Naive thymus-derived CD4-positive, alpha-beta T cell (primary cell): ENCODE measurements at places on chromosomes 12 and 14. TPM values are rescaled to one million over a fixed set of nuclear protein-coding genes. Genes with fewer than 3 reads are reported as not detected.

The DACT1 gene
- 12.1 TPM for total RNA-seq

DNA sequence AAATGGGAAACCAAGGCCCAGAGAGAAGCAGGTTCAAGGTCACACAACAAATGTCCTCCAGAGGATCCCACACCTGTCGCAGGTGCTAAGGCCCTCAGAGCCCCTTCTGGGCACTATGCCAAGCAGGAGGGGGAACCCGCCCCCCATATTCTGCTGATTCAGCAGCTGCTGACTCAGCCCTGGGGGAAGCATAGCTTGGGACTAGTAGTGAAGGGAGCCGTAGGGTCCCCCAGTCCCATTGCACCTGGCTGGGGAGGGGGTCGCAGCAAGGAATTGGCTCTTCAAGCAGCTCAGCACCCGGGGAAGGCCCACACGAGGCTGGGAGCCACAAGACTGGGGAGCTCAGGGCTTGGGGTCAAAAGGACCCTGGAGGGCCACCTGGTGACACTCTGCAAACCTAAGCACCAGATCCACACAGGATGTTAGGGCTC, 1.0 kb downstream of the RASAL1 start:
- H3K27ac ChIP-seq: no peak overlapping the region
- H3K4me3 ChIP-seq: no peak overlapping the region
- DNase-seq: no peak
- no peaks in the 10 kb centered on the region for H3K27me3 ChIP-seq

The KRT75 gene
- not detected for total RNA-seq

The TAS2R13 gene
- total RNA-seq: 0.72 TPM

- H3K27me3 ChIP-seq: no peaks in the 10 kb centered on the region
- no peak overlapping the region for H3K27ac ChIP-seq
- H3K4me1 ChIP-seq: no peaks in the 10 kb centered on the region
- no peaks in the 10 kb centered on the region for H3K36me3 ChIP-seq
Observed at GRCh38 chr12:95837240-95838038, 21.3 kb upstream of the SNRPF start.

DNA sequence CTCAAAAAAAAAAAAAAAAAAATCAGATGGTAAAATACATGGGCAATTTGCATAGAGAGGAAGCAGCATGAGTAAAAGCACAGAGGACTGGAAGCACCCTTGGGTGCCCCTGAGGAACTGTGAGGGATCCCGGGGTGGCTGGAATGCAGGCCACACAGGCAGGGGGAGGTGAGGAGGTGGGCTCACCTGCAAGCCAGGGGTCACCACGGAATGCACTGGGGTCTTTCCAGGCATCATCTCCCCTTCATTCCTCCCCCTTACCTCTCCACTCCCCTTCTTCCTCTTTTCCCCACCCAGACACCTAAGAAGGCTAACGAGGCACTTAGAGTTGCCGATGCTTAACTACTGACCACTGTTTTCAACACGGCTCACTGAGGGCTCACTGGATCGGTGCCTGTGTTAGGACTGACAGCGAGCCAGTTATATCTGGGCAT, 14.4 kb upstream of the HIP1R start:
- no peaks in the 10 kb centered on the region for H3K4me1 ChIP-seq
- H3K36me3 ChIP-seq: no peaks in the 10 kb centered on the region
- H3K27ac ChIP-seq: no peak overlapping the region
- H3K27me3 ChIP-seq: no peaks in the 10 kb centered on the region
- no peak for DNase-seq
- no peak overlapping the region for H3K4me3 ChIP-seq

The DENND5B gene
- 0.16 TPM for total RNA-seq

DNA sequence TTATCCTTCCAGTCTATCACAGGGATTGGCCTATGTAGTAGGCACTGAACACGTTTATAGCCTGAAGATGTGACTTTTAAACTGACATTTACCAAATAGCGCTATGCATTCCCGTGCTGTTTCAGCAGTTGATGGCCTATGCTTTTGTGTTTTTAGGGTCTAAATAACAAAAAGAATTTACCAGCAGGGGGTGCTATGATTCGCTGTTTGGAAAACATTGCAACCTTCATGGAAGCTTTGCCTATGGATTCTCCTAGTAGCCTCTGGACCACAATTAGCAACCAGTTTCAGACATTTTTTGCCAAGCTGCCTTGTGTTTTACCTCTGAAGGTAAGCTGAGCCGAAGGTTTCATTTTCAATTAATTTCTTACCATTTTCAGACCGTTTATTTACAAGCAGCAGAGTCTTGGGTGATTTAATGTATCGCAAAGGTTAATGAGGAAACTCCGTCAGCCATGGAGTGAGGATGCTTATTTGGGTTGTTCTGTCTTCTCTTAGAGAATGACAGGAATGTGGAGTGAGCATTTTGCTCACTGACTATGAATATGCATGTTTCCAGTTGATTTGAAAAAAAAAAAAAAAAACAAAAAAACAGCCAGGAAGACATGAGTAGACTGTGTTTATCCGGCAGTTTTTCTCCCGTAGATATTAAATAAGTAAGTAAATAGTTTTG, 133.1 kb downstream of the PRIMA1 start:
- H3K27ac ChIP-seq: no peak overlapping the region
- no peaks in the 10 kb centered on the region for H3K4me1 ChIP-seq
- H3K27me3 ChIP-seq: peaks cover 6% of the 10 kb centered on the region
- DNase-seq: no peak

DNA sequence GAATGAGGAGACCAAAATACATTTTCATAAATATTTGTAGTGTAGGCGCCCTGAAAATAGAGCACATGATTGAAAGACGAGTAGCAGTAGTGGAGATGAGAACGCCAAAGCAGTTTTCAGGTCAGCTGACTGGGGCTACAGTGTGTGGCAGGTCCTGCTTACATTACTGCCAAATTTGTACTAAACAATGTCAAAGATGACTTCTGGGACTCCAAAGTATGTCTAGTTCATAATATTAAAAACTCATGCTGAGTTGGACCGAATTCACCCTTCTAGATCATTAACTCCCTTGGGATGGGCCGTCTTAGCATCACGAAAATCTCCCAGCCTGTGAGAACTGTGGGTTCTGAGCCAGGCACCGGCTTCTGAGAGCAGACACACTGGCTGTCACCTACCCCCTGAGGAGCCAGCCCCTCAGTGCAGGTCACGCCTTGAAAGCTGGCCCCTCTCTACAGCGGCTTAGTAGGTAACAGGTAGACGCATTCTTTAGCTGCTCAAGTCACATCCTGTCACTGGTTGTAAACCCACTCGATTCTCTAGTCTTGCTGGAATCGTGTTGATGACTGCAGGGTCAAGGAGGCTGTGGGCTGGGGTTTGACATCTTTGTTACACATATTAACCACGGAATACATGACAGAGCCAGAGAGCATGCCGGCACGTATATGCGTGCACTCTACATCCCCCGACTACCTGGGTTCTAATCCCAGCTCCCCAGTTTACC, 210.4 kb downstream of the ETV6 start:
- H3K4me3 ChIP-seq: no peak overlapping the region
- no peak for DNase-seq
- no peak overlapping the region for H3K27ac ChIP-seq
- H3K4me1 ChIP-seq: no peaks in the 10 kb centered on the region

- H3K4me3 ChIP-seq: no peak overlapping the region
- no peak for DNase-seq
- H3K27me3 ChIP-seq: no peaks in the 10 kb centered on the region
- H3K4me1 ChIP-seq: no peaks in the 10 kb centered on the region
- H3K27ac ChIP-seq: no peak overlapping the region
Observed at GRCh38 chr14:59256331-59256730, 67.9 kb downstream of the DAAM1 start.

DNA sequence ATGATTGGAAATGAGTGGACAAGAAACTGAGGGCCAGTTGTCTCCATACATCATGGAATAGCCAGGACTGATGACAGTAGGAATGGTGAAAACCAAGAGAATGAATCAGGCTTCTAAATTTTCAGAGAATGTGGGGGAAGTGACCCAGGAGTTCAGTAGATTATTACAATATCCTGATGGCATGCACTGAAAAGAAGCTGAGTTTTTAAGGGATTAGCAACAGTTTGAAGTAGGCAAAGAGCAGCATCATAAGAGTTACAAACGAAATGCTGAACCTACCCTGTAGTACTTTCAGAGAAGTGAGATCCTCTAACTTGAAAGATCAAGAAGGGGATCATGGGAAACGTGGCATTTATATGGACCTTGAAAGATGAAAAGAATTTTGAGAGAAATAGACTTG, 13.2 kb downstream of the SLC2A14 start:
- no peak overlapping the region for H3K4me3 ChIP-seq
- no peak for DNase-seq
- no peaks in the 10 kb centered on the region for H3K36me3 ChIP-seq
- no peak overlapping the region for H3K27ac ChIP-seq
- H3K27me3 ChIP-seq: no peaks in the 10 kb centered on the region

GRCh38 chr12:28099871-28100270, 90.4 kb upstream of the CCDC91 start:
- no peaks in the 10 kb centered on the region for H3K4me1 ChIP-seq
- H3K36me3 ChIP-seq: no peaks in the 10 kb centered on the region
- DNase-seq: no peak
- H3K4me3 ChIP-seq: no peak overlapping the region
- no peaks in the 10 kb centered on the region for H3K27me3 ChIP-seq

DNA sequence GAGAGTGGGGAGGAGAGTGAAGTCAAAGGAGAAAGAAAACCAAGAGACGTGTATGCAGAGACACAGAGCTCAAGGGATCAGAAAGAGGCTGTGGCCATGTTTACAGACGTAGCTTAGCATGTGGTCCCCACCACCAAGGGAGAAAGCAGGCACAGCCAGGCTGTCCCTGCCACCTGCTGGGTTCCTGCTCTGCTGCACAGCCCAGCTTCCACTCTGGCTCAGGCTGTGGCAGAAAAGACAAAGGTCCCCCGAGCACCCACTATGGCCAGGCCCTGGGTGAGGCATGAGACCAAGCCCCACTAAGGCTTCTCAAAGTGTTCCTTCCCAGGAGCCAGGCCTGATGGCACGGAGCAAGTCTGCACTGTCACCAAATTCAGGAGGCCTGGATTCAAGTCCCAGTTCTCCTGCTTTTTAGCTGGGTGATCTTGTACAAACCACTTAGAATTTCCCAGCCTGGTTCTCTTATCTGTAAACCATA, 25.9 kb upstream of the COL2A1 start:
- H3K4me3 ChIP-seq: no peak overlapping the region
- H3K36me3 ChIP-seq: no peaks in the 10 kb centered on the region
- no peaks in the 10 kb centered on the region for H3K4me1 ChIP-seq
- no peaks in the 10 kb centered on the region for H3K27me3 ChIP-seq

DNA sequence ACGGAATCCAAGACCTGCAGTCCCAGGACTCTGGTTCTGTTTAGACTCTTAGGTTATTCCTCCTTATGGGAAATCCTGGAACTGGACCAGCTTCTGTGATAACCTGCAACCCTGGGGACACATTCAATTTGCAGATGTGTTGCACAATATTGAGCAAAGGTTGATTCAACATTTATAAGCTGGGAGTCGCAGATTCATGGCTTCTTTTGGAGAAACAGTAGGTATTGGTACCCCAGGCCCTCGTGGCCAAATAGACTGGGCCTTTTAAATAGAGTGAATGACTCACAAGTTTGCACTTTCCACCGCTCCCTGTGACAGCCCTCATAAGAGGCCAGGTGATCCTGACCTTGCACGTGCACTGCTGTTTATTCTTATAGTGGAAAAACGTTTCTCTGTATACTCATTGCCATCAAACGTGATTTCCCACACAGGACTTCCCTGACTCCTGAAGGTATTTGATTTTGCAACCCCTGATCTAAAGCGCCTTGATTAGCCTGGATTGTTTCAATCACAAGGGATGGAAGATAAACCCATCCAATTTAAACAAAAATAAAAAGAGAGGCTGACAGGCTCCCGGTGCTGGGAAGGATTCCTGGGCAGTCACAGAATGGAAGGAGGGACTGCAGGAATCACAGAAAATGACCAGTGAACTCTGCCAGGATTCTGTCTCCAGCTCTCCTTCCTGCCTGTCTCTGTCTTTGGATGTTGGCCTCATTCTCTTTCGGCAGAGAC, 98.0 kb downstream of the VCPKMT start:
- H3K4me1 ChIP-seq: peaks cover 5% of the 10 kb centered on the region
- no peaks in the 10 kb centered on the region for H3K36me3 ChIP-seq
- no peak for DNase-seq
- H3K4me3 ChIP-seq: no peak overlapping the region
- no peaks in the 10 kb centered on the region for H3K27me3 ChIP-seq

The CAPZA3 gene
- total RNA-seq: not detected

- no peaks in the 10 kb centered on the region for H3K36me3 ChIP-seq
- DNase-seq: peak; percentile 42
- no peak overlapping the region for H3K4me3 ChIP-seq
- H3K27me3 ChIP-seq: peaks cover 9% of the 10 kb centered on the region
Observed at GRCh38 chr14:74425525-74426201, 347 bp downstream of the SYNDIG1L start.

The DLK1 gene
- not detected for total RNA-seq

The SERPINA9 gene
- not detected for total RNA-seq

DNA sequence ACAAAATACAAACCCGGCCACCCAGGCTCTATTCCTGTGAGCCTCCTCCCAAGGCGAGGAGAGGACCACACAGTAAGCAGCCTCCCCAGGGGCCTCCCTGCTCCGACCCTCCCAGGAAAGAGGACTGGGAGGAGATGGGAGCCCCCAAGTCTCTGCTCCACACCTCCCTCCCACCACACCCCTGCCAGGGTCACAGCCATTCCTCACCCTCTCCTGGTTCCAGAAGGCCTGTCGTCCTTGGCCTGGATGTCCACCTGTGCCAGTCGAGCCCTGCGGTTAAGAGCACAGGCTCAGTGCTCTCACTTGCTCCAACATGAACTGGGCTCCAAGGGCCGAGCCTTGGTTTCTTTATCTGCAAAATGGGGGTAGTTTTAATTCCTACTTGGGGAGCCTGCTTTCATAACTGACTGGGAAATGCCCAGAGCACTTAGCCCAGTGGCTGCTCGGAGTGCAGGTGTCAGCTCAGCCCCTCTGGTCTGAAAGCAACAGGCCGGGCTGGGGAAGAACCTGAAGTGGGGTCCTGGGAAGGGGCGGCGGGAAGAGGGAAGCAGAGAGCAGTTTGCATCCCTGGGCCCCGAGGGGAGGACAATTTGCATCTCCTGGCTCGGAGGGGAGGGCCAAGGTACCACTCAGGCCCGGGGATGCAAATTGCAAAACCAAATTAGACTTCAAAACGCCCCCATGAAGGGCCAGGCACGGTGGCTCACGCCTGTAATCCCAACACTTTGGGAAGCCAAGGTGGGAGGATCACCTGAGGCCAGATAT, 23.6 kb downstream of the TCHP start:
- H3K36me3 ChIP-seq: peaks cover 41% of the 10 kb centered on the region
- DNase-seq: no peak
- H3K27me3 ChIP-seq: no peaks in the 10 kb centered on the region
- no peak overlapping the region for H3K4me3 ChIP-seq
- H3K27ac ChIP-seq: no peak overlapping the region

DNA sequence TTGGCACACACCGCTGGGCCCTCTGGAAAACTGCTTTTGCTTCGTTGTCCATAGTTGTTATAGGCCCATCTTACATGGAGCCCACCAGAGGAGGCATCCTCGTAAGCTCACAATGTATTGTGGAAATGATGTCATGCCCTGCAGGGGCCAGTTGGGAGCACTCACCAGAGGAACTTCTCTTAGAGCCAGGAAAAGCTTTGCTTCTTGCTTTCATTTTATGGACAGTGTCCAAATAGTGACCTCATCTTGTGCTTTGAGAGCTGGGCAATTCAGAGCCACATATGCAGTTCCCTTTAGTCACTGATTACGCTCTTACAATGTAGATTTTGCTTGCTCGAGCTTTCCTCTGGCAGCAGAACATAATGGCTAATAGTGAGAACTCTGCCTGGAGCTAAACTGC, 275.6 kb downstream of the AACS start:
- no peak for DNase-seq
- no peak overlapping the region for H3K27ac ChIP-seq
- H3K27me3 ChIP-seq: no peaks in the 10 kb centered on the region
- no peaks in the 10 kb centered on the region for H3K36me3 ChIP-seq
- no peak overlapping the region for H3K4me3 ChIP-seq

- DNase-seq: peak; percentile 66
- no peaks in the 10 kb centered on the region for H3K27me3 ChIP-seq
- H3K4me3 ChIP-seq: peak overlapping the region; percentile 41
- peaks cover 93% of the 10 kb centered on the region for H3K4me1 ChIP-seq
Observed at GRCh38 chr12:46219877-46220655, 48.8 kb downstream of the SLC38A1 start.
